ENCODE measurements at places on chromosomes 7 and 10.

DNA sequence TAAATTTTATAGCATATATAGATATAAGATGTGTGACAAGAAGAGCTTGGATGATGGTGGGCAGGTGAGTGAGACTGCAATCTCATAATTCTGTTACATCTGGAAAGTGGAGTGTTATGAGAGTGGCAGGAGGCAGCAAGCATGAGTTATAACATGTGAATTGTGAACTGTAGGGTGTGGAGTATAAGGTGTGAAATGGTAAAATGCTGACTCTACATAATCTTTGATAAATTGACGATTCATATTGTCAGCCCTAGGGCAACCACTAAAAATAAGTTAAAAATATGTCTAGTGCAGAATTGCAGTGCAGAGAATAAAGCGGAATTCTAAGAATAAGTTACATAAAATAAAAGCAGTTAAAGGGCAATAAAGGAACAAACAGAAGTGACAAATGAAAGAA is 74.8 kb upstream of the AKR1E2 start:
- DNase-seq: no peak

DNA sequence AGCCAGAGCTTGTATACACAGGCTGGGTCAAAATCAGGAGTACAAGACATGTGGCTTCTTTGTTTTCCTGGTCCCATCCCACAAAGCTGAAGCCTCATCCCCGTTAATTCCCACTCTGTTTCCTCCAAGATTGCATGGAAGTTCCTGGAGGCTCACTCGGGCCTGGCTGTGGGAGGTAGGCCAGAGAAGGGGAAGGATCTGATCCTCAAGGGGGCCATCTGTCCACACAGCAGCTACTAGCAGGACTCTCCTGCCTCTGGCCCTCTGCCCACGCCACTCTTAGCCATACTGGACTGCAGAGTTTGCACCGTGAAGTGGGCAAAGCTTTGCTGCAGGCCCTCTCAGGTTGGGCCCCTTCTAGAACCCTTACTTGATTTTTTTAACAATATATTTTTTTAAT is 160.6 kb downstream of the FGFR2 start:
- no peak for DNase-seq

GRCh38 chr10:725786-726185 is 36.3 kb upstream of the DIP2C start:
- peak; percentile 2 for DNase-seq

- DNase-seq: no peak
Measured at GRCh38 chr10:50614444-50615137, 9.2 kb downstream of the SGMS1 start.

DNA sequence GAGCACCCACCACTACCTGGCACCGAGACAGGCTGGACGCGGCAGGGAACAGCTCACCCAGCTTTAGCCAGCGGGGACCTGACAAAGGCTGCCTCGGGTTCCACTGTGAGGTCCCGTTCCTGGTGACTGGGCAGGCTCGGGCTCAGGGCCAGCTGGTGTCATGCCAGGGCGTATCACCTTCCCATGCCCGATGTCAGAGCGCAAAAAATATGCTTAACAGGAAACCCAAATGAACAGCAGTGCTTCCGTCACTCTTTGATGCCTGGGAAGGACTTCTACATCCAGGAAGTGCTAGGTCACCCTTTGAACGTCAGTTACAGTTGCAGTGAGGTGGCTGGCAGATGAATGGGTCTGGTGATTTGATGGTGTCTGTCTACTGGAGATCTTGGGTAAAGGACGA is 106.0 kb downstream of the ADARB2 start:
- DNase-seq: no peak

DNA sequence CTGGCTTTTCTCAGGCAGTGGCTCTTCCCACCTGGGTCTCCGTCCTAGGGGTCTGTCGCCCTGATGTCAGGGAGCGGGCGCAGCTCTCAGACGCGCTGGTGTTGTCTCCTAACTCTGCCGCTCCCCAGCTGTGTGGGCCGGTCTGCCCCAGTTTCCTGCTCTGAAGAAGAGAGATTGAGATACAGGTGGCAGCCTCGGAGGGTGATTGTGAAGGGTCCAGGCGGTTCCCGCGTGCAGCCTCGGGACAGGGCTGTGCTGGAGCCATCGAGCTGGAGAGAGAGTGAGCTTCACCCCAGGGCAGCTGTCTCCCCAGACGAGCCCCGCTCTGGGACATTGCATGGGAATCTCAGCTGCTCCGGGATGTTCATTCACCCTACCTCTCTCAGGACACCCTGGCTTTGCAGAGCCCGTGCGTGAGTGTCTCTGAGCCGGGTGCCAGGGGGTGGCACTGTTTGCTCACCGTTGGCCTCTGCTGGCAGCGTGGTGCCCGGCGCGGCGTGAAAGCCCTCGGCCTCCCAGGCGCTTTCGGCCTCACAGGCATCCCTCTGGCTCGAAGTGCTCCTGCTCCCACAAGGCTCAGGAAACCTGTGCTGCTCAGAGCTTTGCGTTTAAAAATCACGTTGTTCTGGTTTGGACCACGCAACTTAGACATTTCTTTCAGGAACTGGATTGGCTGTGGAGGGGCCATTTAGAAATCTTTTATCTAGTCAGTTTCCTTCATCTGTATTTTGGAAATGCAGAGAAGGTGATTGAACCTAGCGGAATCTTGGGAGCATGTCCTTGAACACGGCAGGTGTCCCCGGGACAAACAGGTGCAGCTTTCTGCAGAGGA is 33.8 kb upstream of the ZFAND2A start:
- DNase-seq: no peak

GRCh38 chr7:91383053-91383904 is 119.0 kb downstream of the FZD1 start:
- peak; percentile 7 for DNase-seq

DNA sequence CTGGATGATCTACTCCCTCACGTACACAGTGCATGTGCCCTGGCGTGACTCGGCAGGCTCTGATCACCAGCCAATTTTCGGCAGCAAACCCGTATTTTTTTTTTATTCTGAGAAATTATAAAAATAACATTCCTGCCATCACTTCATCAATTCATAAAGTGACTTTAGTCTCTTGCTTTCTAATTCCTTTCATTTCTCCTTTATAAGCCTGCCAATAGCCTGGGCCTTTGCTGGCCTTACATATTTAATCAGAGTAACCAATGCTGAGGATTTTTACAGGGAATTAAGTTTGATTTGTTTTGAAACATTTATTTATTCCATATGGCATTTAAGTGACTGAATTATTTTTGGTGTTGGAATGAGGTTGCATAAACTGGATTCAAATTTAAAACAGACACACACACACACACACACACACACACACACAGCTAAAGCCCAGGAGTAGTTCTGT is 140.8 kb downstream of the ETV1 start:
- DNase-seq: peak; percentile 68

GRCh38 chr7:76395965-76396726 is 13.4 kb downstream of the SSC4D start:
- DNase-seq: no peak

GRCh38 chr10:488933-489215 is 200.6 kb downstream of the DIP2C start:
- no peak for DNase-seq

Measured in HFF-Myc (cell line).